ENCODE measurements at places on chromosomes 1 and 21. TPM values are rescaled to one million over a fixed set of nuclear protein-coding genes. Genes with fewer than 3 reads are reported as not detected.

LCK gene
- total RNA-seq, result 22.3 TPM

SRGAP2 gene
- 88.5 TPM for total RNA-seq

FNDC10 gene
- 1.4 TPM for total RNA-seq

ALG14 gene
- total RNA-seq, result 3.3 TPM

C1orf53 gene
- not detected for total RNA-seq

CDK11B gene
- total RNA-seq, result 35.3 TPM

KCND3 gene
- not detected for total RNA-seq

INSRR gene
- not detected for total RNA-seq

TMEM269 gene
- 0.47 TPM for total RNA-seq

RGSL1 gene
- total RNA-seq, result not detected
